Right ventricle myocardium superior (tissue), 1 donor: ENCODE measurements at places on chromosomes 7 and 10. TPM values are rescaled to one million over a fixed set of nuclear protein-coding genes. Genes with fewer than 3 reads are reported as not detected.

Gene CADPS2
- total RNA-seq: 20.3 TPM

GRCh38 chr7:155964543-155964942 is 152.3 kb upstream of the SHH start:
- no peak for DNase-seq

DNA sequence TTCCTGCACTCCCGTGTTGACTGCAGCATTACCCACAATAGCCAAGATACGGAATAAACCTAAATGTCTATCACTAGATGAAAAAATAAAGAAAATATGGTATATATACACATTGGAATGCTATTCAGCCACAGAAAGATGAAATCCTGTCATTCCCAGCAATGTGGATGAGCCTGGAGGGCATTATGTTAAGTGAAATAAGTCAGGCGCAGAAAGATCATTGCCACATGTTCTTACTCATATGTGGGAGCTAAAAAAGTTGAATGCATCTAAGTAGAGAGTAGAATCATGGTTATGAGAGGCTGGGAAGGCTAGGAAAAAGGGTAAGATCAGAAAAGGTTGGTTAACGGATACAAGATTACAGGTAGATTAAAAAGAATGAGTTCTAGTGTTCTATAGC is 219.1 kb upstream of the MKI67 start:
- no peak for DNase-seq

DNA sequence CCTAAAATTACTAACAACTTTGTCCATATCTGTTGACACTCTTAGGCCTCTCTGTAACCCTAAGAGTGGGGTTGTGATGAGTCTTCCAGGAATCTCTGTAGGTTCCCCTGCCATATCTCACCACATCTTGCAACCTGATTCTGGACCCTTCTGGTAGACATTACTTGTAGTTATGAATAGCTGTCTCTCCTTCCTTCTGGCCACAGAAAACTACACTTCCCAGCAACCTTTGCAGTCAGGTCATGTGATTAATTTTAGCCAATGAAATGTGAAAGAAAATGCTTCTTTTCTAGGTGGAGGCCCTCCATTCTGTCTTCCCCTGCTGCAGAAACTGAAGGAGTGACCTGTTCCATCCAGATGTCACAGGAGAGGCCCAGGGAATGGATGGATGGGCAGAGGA is 147.6 kb upstream of the AOAH start:
- no peak for DNase-seq

- DNase-seq: no peak
Observed at GRCh38 chr7:155992538-155992937, 180.3 kb upstream of the SHH start.

- no peak for DNase-seq
Observed at GRCh38 chr7:2254429-2255144, 12.6 kb downstream of the NUDT1 start.

Gene NEUROD6
- total RNA-seq: not detected

DNA sequence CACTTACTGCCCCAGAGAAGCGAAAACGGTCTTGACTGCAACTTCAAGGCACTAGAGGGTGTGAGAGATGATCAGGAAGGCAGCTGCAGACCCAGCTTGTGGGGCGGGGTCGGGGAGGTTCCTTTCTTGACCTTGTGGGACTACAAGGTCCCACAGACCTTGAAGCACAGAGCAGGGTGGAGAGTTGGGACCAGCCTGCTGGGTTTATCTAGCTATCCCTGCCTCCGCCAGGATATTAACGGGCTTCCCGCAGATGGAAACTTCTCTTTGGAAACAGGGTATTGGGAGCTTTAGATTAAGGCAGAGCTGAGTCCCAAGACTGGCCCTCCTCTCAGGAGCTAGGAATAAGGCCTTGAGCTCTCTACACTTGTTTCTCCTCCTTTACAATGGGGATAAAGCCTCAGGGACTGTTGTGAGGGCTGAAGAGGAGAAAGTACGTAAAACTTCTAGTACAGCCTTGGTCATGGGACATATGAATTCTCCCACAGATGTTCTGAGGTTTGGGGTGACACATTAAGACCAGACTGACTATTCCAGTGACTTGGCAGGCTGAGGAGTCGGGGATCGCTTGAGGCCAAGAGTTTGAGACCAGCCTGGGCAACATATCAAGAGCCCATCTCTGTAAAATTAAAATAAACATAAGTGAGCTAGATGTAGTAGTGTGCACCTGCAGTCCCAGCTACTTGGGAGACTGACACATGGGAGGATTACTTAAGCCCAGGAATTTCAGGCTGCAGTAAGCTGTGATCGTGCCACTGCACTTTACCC is 153.2 kb downstream of the CDH23 start:
- no peak for DNase-seq

DNA sequence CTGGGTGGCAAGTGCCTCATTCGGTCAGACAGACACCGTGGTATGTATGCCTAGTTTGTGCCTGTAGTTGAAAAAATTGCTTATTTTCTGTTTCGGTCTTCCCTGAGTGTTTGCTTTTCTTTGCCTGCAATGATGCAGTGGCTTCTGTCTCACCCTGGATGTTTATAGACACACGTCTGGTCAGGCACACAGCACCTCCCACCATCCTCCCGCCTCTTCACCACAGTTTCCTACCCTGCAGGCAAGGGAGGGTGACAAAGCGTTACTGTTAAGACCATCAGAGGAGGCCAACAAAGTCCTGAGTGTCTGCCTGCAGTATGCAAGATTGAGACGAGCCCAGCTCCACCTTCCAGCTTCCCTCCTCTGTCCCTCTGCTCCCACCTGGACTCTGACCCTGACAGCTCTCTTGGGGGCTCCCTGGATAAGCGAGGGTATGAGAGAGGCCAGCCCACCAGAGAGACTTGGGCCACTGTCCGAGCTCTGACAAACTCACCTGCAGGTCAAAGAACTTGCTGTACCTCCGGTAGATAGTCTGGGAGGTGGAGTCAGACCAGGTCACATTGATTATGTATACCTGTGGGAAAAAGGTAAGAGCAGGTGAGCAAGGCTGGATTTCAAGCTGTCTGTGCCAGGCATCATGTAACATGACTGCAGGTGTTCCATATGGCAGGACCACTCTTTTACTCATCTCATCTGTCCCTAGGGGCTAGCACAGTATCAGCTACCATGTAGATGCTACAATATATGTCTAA is 54.4 kb downstream of the SH3PXD2A start:
- DNase-seq: no peak

DNA sequence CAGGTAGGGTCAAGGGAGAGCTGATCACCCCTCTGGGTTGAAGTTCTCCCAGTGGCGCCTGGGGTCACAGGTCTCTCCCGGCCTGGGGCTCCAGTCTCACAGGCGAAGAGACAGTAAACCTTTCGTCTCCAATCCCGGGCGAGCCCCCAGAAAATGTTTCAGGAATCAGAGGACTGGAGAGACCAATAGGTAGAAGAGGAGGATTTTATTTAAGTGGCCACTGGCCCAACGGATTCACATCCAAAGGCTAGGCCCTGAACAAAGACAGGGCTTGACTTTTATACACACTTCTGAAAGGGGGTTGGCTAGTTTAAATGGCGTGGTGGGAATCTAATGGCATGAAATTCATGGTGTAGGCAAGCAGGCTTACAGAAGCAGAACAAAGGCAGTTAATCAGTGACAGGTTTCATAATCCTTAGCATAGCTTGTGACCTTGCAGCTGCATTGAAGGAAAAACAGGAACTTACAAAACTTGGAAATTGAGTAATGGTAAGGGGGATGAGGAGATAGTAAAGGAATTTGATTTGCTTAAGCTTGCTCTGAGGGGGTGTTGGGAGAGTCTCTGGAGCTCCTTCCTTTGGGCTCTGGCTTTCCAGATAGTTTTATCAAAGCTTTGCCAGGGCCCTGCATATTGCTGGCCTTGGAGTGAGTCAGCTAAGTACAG is 105.5 kb downstream of the TRIM24 start:
- DNase-seq: no peak

GRCh38 chr7:155882596-155882995 is 70.3 kb upstream of the SHH start:
- no peak for DNase-seq

DNA sequence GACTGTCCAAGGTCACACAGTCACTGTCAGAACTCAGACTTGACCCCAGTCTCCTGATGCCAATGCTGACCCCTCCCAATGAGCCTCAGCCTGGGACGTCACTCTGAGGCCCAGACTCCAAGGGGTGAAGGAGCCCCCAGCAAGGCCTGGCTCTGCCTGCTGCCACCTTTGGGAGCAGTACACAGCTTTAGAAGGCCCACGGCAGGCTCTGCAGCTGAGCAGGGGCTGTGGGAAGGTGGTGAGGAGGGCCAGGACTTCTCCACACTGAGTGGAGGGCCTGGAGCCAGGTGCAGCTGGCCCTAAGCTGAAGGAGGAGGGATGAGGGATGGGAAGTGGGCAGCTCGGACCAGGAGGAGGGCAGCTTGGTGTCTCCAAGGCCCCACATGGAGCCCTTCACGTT is 23.9 kb upstream of the ZMIZ1 start:
- no peak for DNase-seq

GRCh38 chr7:13856012-13856411 is 133.5 kb downstream of the ETV1 start:
- no peak for DNase-seq

Gene OR2A2
- total RNA-seq: not detected

- DNase-seq: no peak
Observed at GRCh38 chr7:133688483-133689239, 435.8 kb downstream of the EXOC4 start.

GRCh38 chr7:98930464-98930863 is 52.1 kb downstream of the TRRAP start:
- no peak for DNase-seq

Gene SLC16A12
- 1.3 TPM for total RNA-seq

- DNase-seq: no peak
Observed at GRCh38 chr10:101624526-101625102, 36.5 kb downstream of the DPCD start.

Gene TES
- 19.0 TPM for total RNA-seq

- DNase-seq: no peak
Observed at GRCh38 chr7:47884675-47885074, 63.6 kb downstream of the PKD1L1 start.

Gene CFAP69
- total RNA-seq: 1.3 TPM

Gene CYP26C1
- 0.05 TPM for total RNA-seq

- no peak for DNase-seq
Observed at GRCh38 chr10:124249812-124250432, 156.5 kb upstream of the CHST15 start.

Gene HOXA7
- total RNA-seq: not detected

- no peak for DNase-seq
Observed at GRCh38 chr10:111142092-111142768, 65.4 kb downstream of the ADRA2A start.

Gene NPC1L1
- total RNA-seq: 0.13 TPM

DNA sequence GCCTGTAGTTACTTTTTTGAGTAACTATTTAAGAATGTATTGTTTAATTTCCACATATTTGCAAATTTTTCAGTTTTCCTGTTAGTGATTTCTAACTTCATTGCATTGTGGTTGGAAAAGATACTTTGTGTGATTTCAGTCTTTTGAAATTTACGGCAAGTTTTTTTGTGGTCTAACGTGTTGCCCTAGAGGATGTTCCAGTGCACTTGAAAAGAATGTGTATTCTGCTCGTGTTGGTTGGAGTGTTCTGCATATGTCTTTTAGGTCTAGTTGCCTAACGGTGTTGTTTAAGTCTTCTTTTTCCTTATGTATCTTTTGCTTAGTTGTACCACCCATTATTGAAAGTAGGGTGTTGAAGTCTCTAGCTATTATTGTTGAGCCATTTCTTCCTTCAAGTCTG is 59.7 kb downstream of the LCOR start:
- DNase-seq: no peak

- no peak for DNase-seq
Observed at GRCh38 chr10:13521026-13521425, 7.8 kb downstream of the BEND7 start.

DNA sequence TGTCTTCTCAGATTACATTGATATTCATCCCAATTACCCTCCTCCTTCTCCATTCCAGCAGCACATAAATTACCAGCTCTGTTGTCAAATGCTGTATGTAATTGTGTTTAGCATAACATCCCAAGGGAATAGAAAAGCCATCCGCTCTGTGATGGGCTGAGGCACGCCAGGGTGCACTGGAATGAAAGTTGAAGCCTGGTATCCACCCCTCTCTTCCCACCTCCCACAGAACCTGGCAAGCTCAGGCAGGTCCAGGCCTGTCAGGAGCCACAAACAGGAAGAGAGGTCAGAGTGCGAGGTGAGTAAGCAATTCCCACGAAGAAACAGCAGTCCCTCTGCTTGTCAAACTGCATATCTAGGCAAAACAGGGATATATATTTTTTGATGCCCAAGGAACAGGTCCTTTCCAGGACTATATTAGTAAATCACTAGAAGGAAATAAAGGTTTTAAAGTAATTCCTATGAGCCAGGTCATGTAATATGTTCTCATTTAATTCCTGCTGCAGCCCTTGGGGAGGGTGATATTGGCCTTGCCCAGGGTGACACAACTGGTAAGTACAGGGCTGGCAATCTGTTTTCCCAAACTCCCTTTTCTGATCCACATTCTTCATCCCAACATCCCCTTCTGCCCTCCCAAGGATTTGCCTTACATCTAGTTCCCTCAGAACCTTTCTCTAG is 155.6 kb upstream of the GHITM start:
- no peak for DNase-seq

Gene WDR86
- total RNA-seq: 0.48 TPM

DNA sequence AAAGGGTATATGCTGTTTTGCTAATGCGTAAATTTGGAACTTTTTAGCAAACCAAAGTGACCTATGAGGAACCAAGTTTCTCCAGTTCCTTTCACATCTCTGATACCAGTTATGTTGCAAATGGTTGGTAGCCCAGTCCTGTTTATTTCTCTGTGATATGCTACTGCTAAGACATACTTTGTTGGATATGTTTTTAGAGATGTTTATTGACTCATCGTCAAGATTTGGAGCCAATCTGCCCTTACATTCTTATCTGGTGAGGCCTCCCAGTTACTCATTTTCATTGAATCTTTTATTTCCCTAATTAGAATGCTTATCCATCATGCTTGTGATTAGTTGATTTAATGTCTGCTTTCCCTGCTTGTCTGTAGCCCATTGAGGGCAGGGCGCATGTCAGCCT is 58.9 kb downstream of the LRGUK start:
- DNase-seq: no peak

Gene COX15
- 32.4 TPM for total RNA-seq

Gene SLC26A4
- 0.46 TPM for total RNA-seq

Gene ZP3
- total RNA-seq: not detected

DNA sequence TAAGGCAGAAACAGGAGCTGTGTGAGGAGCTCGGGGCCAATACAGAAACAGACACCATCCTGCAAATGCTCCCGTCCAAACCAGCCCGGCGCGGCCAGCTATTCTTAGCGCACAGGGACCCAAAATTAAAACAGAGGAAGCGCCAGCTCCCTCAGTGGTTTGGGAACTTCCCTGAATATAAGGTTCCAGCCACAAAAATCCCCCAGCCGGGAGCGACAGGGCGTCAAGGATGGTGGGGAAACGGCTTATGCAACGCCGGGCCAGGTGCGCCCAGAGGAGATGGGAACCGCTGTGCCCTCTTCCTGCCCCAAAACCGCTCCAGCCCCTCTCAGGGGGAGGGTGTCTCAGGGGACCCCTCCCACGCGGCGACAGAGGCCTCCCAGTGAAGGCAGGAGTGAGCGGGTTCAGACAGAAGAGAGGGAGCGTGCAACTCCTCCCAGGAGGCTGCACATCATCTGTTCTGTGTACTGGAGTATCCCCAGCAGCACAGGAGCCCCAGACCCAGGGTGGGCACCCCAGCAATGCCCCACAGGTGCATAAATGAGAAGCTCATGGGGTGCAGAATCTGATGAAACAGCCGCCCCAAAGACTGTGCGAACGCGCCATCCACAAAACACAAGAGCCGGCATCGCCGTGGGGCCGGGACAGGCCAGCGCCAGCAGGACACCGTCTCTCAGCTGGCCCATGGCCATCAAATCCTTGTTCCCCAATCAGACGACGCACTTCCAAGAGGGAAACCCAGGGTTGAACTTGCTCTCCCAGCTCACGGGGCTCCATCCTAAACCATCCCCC is 73.9 kb upstream of the PDGFA start:
- no peak for DNase-seq

GRCh38 chr7:152969335-152969734 is 209.8 kb downstream of the ACTR3B start:
- DNase-seq: no peak
